ENCODE measurements at places on chromosomes 7 and 10.

DNA sequence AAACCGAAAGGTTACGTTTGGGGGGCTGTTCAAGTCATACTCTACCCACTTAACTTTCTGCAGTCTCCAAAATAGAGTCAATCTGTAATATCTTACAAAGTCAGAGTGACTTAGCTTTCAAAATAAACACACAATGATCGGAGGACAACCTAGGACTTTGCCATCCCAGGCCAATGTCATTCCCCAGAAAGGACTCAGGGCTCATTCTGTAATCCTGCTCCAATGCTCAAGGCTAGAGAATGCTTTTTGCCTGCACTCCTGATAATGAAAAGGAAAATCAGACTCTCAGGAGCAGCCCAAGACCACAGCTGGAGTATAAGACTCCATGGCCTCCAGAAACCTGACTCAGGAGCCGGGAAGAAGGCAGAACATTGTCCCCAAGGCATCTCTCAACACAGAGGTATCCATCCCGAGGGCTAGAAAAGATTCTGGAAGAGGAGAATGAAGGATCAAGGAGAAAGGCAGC, 28.5 kb upstream of the ASCC1 start:
- no peak for DNase-seq

GRCh38 chr7:35250941-35251340, 3.0 kb downstream of the TBX20 start:
- DNase-seq = no peak

DNA sequence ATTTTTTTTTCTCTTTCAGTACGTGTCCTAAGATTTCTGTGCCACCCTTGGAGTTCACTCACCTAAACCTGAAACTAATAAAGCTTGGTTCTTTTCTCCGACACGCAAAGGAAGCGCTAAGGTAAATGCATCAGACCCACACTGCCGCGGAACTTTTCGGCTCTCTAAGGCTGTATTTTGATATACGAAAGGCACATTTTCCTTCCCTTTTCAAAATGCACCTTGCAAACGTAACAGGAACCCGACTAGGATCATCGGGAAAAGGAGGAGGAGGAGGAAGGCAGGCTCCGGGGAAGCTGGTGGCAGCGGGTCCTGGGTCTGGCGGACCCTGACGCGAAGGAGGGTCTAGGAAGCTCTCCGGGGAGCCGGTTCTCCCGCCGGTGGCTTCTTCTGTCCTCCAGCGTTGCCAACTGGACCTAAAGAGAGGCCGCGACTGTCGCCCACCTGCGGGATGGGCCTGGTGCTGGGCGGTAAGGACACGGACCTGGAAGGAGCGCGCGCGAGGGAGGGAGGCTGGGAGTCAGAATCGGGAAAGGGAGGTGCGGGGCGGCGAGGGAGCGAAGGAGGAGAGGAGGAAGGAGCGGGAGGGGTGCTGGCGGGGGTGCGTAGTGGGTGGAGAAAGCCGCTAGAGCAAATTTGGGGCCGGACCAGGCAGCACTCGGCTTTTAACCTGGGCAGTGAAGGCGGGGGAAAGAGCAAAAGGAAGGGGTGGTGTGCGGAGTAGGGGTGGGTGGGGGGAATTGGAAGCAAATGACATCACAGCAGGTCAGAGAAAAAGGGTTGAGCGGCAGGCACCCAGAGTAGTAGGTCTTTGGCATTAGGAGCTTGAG, at the start of gene CFTR:
Gene CFTR (plus strand): TSS at position 801 of the 830 bp plus-strand sequence. CDS start 70 bp downstream, outside the sequence.
- no peak for DNase-seq

GRCh38 chr7:98281757-98282606, 496 bp downstream of the BRI3 start:
- no peak for DNase-seq

DNA sequence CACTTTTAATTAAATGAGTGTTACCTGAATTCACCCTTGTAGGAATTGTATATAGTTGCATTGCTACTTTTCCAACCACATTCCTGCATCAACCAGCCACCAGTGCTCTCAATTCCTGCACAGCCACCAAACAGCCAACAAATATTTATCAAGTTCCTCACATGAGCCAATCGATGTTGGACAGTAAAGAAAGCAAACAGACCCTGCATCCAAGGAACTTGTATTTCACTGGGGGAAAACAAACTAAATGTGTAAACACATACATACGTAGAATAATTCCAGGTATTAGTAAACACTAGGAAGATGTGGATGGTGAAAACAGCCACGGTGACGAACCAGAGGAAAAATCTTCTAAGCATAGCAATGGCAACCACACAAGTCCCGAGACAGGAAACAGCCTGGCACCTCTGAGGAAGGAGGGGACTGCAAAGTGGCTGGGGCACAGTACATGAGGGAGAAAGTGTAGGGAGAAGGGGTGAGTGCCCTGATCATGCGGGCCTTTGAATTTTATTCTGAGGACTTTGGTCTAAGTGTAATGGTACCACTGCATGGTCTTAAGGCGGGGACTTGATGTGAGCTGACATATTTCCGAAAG, 111.2 kb downstream of the XRCC2 start:
- no peak for DNase-seq

DNA sequence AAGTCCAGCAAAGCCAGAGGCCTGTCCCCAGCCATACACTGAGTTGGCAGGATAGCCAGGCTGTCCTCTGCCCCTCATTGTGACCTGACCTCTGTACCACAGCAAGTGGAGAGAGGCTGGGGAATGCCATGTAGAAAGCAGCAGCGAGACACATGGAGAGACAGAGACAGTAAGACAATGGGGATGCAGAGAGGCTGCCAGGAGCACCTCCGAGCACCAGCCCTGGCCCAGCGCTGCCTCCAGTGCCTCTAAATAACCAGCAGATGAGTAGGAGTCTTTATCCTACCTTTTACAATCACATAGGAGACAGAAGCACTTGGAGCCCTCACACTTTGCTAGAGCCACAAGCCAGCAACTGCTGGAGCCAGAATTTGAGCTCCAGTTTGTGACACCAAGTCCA, 8.1 kb downstream of the GDF2 start:
- no peak for DNase-seq

GRCh38 chr7:50768485-50769474, 13.9 kb downstream of the GRB10 start:
- DNase-seq = no peak

DNA sequence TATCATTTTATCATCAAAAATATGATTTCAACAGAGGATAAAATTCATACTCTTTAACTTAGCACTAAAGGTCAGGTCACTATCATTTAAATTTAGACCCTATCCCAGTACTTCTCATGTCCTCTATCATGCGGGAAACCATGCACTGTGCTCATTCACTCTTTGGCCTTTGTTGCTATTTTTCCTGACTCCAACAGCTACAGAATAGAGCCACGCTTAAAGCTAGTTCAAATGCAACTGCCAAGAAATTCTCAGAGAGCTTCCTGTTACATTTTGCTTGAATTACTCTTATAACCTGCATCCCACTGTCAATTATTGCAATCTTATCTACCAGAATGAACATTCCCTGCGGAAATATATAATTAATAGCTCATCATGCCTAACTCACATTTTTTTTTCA, 58.3 kb downstream of the SEMA3A start:
- DNase-seq = no peak

All from GM12878 (cell line).